ENCODE measurements at places on chromosomes 1 and 21.

DNA sequence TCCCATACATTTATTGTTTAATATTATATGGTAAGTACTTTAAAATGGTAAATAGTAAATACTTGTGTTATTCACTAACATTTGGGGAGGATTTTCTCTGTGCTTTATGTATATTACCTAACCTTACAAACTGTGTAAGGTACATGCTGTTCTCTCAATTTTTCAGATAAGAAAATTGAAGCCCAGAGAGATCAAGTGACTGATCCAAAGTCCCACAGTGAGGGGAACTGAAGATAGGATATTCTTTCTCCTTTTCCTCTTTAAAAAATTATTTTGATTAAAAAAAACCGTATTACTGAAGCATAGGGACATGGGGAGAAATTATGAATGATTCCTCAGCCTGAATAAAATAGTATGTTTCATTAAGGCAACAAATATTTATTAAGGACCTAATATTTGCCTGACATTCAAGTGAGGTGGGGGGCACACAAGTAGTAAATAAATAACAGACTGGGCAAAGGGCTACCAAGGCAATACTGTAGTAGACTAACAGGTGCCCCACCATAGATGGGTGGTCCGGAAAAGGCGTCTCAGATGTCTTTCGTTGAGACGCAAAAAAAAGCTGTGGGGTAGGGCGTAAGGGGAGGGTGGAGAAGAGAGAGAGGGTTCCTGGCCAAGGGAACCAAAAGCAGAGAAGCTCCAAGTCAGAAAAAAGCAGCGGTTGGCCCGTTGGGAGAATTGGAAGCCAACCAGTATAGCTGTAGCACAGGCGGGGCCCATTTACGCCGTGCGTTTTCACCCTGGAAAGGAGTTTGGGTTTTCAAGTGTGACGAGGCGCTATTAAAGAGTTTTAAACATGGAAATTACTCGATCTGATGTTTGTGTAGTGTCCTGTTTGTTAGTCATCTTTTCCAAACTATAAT, 944 bp upstream of the AGO3 start:
- peak; percentile 10 for DNase-seq

GRCh38 chr1:175702079-175702795, 41.2 kb downstream of the TNR start:
- DNase-seq, result no peak

- DNase-seq, result no peak
Observed at GRCh38 chr1:84271441-84272151, 29.9 kb upstream of the SAMD13 start.

DNA sequence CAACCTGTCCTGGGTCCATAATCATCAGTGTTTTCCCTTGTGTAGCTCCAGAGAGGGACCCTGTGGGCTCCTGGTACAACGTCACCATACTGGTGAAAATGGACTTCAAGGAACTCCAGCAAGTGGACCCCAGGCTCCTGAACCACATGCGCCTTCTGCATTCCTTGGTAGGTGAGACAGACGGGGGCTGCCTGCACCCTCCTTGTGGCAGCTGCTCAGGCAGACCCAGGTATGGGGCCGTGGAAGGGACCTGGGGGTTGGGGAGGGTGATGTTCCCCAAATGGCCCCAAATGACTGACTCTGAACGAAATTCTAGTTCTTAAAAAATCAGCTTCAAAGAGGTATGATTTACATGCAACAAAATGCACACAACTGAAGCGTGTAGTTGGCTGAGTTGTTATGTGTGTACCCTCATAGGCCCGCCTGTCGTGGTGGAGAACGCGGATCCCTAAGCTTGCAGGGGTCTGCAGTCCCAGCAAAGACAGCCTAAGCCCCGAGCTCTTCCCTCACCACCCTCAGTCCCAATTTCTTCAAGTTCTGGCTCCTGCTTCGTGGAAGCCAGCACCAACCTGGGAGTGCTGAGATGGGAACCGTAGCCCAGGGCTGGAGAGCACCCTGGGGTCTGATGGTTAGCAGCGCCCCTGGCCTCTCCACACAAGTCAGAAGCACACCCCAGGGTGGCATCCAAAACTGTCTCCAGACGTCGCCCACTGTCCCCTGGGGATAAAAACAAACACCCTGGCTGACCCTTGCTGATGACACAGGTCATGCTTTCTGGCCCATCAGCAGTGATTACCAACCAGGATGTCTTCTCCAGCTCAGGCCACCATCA, 14.3 kb downstream of the UMODL1 start:
- no peak for DNase-seq

DNA sequence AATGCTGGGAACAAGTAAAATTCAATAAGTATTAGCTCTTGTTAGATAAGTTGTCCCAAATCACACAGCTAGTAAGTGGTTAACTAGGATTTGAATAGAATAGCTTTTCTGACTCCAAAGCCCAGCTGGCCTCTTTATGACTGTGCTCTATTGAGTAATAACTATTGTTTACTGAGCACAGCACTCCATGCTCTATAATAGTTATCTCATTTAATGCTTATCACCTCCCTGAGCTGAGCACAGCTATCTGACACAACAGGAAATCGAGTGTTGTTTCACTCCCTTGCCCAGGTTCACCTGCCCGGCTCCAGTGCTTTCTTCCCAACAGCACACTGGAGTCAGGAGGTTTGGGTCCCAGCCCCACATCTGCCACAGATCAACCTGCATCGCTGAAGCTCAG, 38.8 kb upstream of the STMN1 start:
- DNase-seq, result no peak

DNA sequence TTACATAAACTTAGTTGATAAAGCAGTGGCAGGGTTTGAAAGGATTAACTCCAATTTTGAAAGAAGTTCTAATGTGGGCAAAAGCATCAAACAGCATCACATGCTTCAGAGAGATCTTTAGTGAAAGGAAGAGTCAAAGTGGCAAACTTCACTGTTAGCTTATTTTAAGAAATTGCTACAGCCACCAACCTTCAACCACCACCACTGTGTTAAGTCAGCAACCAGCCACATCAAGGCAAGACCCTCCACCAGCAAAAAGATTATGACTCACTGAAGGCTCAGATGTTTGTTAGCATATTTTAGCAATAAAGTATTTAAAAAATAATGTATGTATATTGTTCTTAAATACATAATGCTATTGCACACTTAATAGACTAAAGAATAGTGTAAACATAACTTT, 21.3 kb upstream of the MAGI3 start:
- no peak for DNase-seq

DNA sequence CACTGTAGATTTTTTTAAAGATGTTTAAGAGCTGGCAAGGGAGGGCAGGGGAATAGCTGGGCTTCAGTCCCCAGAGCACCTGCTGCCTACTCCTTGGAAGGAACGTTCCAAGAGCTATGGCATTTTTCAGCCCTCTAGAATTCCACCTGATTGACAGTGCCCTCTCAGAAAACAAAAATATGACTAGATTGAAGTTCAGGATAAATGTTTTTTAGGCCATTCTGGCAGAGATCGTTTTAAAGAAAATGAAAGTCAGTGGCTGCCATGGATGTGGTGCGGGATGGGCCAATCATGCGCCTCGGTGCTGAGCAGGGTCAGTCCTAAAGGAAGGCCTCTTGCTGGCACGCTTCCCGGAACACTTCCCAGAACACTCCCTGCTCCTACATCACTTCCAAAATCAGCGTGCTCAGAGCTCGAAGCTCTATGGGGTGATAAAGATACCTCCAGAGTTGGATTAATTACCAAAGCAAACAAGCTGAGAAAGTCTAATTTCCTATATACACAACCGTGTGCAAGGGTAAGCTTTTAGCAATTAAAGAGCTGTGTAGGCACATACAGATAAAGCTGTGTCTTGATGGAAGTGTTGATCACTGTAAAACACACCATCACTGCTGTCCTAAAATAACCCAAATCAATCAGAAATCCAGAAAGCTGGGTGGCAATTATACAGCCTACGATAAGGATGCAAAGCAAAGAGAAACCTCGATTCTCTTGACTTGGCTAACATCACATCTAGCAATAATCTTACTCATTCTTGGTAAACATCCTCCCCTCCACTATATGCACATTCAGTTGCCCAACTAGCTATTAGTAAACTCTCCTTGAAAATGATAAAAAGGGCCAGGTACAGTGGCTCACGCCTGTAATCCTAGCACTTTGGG, 34.6 kb downstream of the TGFBR3 start:
- DNase-seq, result no peak

DNA sequence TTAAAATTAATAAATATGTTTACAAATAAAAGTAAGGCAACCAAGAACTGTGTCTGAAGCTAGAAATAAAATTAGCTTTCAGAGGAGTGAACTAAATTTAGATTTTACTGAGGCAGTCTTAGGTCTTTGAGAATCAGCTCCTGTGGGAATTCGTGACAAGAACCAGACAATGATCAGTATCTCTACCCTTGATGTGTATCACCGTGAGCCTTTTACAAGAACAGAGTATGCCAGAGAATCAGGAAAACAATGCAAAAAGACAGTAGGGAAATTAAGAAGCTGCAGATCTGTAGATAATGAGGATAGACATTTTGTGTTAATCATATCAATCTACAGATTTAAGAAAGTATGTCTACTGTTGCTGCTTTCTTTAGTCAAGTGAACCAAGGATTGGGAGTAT, 351.0 kb downstream of the COL11A1 start:
- DNase-seq, result no peak

GRCh38 chr1:54565113-54565501, 17.1 kb downstream of the ACOT11 start:
- no peak for DNase-seq

GRCh38 chr1:48263041-48263440, 40.5 kb downstream of the SLC5A9 start:
- no peak for DNase-seq

DNA sequence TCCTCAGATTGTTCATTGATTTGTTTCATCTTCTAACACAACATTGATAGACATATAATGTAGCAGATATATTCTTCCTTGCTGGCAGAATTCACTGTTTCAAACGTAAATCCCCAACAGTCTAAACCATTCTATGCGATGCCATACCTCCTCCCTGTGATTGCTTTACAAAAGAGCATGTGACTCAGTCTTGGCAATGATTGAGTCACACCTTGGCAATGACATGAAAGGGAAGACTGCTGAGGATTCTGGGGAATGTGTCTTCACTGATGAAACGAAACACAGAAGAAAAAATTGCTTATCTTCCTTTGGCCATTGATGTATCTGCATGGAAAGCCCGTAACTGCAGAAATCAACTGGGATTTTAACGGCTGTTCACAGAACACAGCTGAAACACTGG, 409.6 kb upstream of the ZRANB2 start:
- DNase-seq, result no peak

- no peak for DNase-seq
Observed at GRCh38 chr1:224929335-224930237, at the start of gene DNAH14. Gene DNAH14 (plus strand): TSS chr1:224929675. CDS start chr1:224952703, 23,028 bp downstream.

- no peak for DNase-seq
Observed at GRCh38 chr1:165945911-165946310, 118.5 kb downstream of the UCK2 start.

DNA sequence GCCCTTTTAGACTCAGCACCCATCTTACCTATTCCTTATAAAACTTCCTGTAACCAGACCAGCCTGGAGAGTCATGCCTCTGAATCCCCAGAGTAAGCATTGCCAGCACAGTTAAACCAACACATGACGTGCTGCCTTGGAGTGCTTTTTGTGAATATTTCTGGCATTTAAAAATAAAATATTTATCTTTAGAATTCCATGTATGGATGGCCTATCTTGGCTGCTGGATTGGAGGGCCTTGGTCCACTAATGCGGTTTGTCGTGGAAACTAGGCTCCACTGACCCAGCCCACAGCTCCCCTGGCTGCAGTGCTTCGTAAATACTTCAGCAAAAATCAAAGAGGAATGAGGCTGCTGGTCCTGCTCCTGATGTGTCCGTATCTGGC, 17.5 kb downstream of the MTARC1 start:
- DNase-seq, result no peak

DNA sequence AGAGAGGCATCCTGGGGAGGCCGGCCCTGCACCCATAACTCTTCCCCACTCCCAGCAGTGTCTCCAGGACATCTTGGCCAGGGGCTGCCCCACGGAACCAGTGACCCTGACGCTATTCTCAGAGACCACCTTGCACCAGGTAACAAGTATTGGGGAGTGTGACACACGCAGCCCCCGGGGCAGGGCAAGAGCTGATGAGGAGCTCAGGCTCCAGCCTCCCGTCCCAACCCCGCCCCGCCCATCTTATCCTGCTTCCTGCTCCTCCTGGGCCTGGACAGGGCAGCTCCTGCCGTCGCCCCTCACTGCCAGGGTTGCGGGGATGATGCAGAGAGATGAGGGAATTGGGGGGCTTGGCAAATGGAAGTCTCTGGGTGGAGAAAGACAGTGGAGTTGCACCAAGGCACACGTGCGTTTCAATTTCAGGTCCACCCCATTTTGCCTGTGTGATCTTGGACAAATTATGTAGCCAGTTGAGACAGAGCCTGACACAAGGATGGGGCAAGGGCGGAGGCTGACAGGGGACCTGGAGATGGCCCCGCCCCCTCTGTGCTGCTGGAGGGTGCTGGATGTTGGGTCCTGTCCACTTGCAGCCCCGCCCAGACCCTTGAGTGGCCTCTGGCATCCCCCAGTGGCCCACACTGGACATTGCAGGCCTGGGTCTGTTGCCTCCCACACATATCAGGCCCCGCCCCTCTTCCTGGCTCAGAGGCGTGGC, 10.7 kb downstream of the CLCNKA start:
- peak; percentile 9 for DNase-seq

GRCh38 chr1:8211883-8212579, 105.9 kb upstream of the SLC45A1 start:
- no peak for DNase-seq

- DNase-seq, result no peak
Observed at GRCh38 chr1:36166938-36167905, 11.3 kb downstream of the MAP7D1 start.

GRCh38 chr1:31215065-31215570, 24.6 kb downstream of the NKAIN1 start:
- no peak for DNase-seq

GRCh38 chr1:12038356-12039163, 19.3 kb downstream of the MIIP start:
- DNase-seq, result no peak

DNA sequence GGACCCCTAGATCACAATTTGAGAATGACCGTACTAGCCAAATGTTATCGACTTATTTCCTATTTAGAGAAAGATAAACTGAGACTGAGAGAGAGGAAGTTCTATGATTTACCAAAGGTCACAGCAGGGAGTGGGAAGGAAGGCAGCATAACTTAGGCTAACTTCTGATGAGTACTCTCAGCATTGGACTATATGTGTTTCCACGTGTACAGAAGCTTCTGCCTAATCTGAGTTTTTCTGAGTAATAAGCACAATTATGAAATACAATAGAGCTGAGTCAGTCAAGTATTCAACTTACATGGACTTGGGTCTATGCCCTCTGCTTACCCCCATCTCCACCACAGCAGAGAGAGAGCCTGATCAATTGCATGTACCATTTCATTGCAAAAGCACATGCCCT, 88.1 kb upstream of the HIVEP3 start:
- DNase-seq, result no peak

Data from activated effector memory CD4-positive, alpha-beta T cell treated with Interleukin-2 at 50 U/mL for 16 hours (primary cell).